Amniotic stem cell (primary cell): ENCODE measurements at places on chromosomes 1 and 21.

GRCh38 chr1:10515301-10515975 lies 40.7 kb downstream of the PEX14 start:
- DNase-seq: no peak

- DNase-seq: no peak
Measured at GRCh38 chr1:33905241-33905640, 41.4 kb downstream of the HMGB4 start.

DNA sequence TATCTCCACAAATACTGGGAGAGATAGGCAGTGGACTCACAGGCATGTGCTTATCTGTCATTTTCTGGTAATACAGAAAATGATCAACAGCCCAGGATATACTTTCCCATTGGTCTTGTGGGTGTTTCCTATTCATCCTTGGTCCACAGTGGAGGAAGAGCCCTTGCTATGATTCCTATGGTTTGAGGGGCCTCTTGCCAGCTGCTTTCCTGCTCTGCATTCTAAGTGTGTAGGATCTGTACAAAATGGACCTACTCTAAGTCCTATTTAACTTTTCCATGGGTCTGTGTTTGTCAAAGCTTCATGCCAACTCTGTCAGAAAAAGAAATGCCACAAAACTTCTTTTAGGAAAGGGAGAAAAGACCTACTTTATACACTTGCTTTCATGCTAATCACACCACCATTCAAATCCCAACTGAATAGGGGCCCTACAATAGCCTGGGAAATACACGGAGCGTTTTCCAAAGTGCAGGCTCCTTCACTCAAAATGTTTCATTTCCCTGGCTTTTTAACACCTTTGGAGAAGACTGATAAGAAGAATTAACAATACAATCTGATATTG lies 16.4 kb downstream of the PLPP3 start:
- DNase-seq: no peak

GRCh38 chr1:2592672-2593071 lies 6.1 kb downstream of the PRXL2B start:
- DNase-seq: no peak

DNA sequence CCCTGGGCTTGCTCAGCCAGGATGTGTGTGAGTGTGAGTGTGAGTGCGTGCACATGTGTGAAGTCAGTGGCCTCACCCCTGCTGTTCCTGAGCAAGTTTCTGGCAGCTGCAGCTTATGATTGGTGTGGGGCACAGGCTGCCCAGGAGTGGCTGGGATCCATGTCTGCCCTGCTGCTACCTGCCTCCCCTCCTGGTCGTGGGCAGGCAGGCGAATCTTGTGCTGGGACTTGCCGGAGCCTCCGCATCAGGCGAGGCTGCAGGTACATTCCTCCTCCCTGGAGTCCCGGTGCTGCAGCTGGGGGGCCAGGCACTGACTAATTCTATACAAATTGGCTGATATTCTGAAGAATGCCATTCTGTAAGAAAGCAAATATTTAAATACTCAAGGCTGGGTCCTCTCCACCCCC lies 85.6 kb upstream of the WNT4 start:
- DNase-seq: no peak

- no peak for DNase-seq
Measured at GRCh38 chr1:116483481-116484309, 87.1 kb downstream of the CD58 start.

GRCh38 chr1:30507401-30508174 lies 215.8 kb downstream of the MATN1 start:
- no peak for DNase-seq
